ENCODE measurements at places on chromosomes 5 and 9.

GRCh38 chr9:93254806-93255493 is 71.0 kb downstream of the WNK2 start:
- DNase-seq, result no peak

GRCh38 chr9:106869458-106869857 is 6.5 kb downstream of the ZNF462 start:
- no peak for DNase-seq

- DNase-seq, result no peak
These were observed 35.7 kb upstream of the PLIN2 start for GRCh38 chr9:19162956-19163355.

DNA sequence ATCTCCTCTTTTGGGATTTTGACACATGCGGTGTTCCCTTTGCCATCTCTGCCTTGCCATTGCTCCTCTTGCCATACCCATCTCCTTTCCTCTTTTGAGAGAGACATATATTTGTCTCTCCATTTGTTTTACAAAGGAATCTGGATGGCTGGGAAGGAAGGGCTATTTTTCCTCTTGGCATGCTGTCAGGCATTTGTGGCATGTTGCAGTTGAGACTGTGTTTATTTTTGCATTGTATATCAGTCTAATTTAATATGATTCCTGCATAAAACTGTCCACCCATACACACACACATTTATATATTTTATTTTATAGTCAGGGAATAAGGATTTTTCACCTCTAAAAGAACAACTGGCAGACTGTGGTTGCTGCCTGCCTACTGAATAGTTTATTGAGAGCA is 1105.8 kb upstream of the SEMA6A start:
- DNase-seq, result no peak

GRCh38 chr9:75161116-75161857 is 73.0 kb downstream of the OSTF1 start:
- no peak for DNase-seq

DNA sequence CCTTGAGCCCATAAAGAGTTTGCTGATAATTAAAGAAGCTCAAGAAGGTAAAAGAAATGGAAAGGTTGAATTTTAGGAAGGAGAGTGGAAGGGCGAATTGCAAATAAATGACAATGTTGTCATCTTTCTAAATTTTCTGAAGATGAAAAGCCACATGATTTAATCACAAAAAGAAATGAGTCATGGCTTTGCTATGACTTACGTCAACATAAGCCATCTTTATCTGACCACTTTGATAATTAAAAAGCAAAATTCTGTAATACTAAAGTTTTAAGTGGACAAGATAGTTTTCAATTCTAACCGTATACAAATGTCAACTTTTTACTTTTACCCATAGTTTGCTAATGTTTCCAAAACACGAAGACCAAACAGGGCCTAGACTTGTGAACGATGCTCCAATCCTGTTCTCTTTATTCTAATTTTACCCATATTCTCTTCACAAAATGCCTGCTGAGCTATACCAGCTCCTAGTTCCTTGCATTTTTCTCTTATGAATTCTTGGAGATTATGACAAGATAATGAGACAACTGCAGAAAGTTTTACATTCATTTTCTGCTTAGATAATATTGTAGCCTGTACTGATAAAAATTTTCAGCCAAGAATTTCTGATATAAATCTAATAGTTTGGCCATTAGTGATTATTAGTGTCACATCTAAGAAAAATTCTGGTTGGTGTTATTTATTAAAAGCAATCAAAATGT is 21.8 kb upstream of the PRUNE2 start:
- DNase-seq, result no peak

- DNase-seq, result peak; percentile 60
These were observed 65.0 kb upstream of the DAP start for GRCh38 chr5:10825897-10826644.

GRCh38 chr9:111678293-111678692 is 16.9 kb downstream of the GNG10 start:
- no peak for DNase-seq

DNA sequence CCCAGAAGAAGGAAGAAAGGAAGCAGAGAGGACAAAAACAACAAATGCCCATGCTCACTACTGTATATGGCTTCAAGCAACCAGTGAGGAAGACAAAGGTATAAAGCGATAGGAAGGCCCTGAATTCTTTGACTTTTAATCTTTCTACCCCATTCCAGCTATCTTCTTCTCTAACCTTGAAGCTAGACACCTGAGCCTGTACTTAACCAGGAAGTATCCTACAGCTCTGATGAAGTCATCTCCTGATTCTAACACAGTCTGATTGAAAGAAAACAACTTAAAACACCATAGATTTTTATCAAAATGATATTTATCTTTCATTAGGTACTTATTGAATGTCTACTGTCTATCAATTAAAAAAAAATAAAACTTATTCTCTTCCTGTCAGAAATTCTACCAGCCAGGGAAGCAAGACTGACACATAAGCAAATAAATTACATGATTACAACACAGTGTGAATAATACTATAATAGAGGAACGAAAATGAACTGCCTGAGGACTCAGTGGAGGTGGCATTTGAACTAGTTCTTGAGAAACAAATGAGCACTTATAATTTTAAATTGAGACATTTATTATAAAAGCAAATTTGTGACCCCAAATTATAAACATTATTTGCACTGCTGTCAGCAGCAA is 123.3 kb upstream of the ELL2 start:
- DNase-seq, result peak; percentile 26

- no peak for DNase-seq
These were observed 439 bp upstream of the DDX46 start for GRCh38 chr5:134758176-134758503.

- DNase-seq, result no peak
These were observed 72.5 kb downstream of the CSNK1A1 start for GRCh38 chr5:149478761-149479160.

DNA sequence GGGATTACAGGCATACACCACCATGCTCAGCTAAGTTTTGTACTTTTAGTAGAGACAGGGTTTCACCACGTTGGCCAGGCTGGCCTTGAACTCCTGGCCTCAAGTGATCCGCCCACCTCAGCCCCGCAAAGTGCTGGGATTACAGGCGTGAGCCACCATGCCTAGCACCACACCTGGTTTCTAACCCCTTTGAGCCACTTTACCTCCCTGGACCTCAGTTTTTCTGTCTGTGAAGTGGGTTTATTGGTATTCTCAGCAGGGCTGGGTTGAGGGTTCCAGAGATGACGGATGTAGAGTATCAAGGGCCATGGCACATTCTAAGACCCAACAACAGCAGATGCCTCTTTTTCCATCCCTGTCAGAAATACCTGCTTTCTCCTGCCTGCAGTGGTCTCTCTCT is 38.6 kb downstream of the AMBP start:
- DNase-seq, result no peak

DNA sequence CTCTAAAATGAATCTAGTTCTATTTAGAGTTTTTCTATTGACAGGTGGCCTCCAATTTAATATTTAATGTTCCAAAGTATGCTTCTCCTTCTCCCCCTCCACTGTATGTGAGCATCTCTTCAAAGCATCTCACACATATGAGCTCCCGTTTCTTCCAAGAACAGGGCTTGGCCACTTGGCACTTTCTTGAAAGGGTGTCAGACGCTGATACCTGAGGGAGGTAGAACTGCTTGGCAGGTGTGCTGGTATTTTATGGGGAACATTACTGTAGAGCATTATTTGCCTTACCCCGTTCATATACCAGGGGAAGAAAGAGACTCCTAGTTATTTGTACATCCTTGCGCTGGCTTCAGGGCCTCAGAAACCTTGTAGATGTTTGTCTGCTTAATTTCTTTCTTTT is 1.9 kb downstream of the RCL1 start:
- no peak for DNase-seq

DNA sequence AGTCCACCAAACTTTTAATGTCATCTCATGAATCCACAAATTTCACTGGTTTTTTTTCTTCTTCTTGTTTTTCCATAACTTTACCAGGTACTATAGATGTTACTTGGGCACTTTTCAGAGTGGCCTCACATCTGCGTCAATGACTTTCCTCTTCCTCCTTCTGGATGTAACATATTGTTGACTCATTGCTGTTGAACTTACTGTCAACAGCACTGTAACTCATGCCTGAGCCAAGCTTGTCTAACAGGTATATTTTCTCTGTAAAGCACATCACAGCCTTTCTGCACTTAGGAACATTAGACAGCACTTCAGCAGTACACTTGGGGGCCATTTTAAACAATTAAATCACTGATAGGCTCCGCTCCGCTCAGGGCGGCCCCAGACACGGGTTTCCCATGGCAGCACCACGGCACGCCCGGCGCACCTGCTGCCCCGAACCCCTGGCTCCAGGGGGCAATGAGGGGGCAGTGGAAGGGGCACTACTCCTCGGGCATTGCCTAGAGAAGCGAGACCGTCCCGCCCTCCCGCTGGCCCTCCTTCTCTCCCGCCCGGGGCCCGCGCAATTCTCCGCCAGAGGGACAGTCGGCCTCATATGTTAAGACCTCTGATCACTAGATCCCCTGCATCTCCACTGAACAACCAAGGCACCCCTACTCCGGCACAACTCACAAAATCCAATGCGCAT is 41.9 kb upstream of the SPATA31C2 start:
- no peak for DNase-seq

- DNase-seq, result no peak
These were observed 21.3 kb upstream of the SERINC5 start for GRCh38 chr5:80277191-80277590.

GRCh38 chr9:116370556-116370955 is 217.0 kb downstream of the PAPPA start:
- DNase-seq, result peak; percentile 69

- DNase-seq, result no peak
These were observed 126.9 kb downstream of the DOCK2 start for GRCh38 chr5:169764018-169764378.

- DNase-seq, result no peak
These were observed 71.4 kb upstream of the PHYKPL start for GRCh38 chr5:178304016-178304415.

DNA sequence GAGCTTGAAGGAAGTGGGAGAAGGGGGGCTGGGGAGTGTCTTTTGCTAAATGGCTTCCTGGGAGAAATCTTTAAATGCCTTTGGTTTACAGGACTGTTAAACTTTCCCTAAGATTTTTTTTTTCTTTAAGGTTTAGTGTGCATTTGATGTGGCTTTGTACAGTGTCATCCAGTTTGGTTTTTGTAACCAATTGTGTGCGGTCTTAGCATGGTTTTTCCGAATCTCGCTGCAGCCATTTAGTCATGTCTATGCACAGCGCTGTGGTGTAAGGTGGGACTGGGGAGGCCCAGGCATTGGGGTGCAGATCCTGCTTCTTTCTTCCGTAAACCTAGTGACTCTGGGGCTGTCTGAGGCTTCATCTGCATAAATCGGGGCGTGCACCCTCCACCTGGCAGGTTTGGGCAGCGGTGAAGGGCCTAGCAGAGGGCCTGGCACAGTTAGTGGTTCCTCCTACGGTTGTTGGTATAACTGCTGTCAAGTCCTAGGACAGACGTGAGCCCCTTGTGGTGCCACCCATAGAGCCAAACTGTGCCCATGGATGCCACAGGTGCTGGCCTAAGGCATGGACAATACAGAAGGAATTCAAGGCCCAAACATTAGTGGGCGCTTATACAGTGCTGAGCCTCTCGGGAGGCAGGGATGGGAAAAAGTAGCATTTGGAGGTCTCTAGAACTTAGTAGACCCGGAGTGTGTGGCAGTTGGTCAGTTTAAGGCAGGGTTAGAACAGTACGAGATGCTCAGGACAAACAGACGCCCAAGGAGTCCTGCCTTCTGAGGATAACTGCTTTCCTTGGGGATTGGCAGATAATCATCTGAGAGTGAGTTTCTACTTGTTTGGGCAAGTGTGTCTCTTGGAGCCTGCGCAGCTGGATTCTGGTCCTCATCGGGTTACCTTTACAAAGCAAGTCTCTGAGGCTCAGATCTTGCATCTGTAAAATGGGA is 1.5 kb downstream of the PRRC2B start:
- peak; percentile 50 for DNase-seq

DNA sequence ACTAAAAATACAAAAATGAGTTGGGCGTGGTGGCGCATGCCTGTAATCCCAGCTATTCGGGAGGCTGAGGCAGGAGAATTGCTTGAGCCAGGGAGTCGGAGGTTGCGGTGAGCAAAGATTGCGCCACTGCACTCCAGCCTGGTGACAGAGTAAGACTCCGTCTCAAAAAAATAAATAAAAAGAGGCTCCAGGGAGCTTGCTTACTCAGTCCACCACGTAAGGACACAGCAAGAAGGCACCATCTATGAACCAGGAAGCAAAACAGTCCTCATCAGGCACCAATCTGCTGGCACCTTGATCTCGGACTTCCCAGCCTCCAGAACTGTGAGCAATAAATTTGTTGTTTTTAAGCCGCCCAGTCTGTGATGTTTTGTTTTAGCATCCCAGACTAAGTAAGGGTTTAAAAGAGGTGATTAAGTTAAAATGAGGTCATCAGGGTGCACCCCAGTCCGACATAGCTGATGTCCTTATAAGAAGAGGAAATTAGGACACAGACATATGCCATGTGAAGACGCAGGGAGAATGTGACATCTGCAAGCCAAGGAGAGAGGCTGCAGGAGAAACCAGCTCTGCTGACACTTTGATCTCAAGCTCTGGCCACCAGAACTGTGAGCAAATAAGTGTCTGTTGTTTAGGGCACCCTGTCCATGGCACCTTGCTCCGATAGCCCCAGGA is 45.9 kb downstream of the C9orf50 start:
- DNase-seq, result no peak

DNA sequence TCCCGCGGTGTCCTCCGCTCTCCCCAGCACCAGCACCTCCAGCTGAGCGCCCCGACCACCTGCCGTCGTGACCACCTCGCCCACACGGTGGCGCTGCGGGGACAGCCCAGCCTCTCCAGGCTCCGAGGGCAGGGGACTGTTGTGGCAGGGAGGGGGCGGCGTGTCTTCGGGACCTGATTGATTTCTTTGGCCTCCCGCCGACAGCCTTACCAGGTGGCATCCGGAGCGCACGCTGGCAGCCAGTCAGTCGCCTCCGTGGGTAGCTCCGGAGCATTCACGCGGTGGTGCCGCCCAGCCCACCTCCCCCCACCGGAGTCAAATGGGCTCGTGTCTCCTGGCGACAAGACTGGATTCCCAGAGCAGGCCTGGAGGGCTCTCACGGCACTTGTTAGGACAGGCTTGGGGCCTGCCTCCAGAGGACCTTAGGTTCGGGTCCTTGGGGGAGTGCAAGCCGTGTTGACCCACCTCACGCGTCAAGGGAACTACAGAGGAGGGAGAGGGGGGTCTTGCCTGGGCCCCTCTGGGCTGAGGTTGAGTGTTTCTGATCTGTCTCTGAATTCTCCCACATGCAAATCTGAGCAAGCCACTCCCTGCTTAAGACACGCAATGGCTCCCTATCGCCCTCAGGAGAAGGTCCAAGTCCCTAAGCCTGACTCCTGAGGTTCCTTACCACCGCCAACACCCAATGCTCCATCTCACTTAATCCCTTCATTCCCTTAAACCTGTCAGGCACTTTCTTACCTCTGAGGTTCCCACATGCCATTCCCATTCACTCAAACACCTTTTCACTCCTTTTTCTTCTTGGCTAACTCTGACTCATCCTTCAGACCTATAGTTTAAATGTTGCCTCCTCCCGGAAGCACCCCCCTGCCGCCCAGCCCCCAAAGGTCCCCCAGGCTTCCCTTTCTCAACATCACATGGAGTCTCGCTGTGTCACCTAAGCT is 51.2 kb upstream of the GGTA1 start:
- DNase-seq, result peak; percentile 82

- peak; percentile 92 for DNase-seq
These were observed 487.2 kb upstream of the ST8SIA4 start for GRCh38 chr5:101390151-101390908.

Measured in DMS53 (cell line).